ENCODE measurements at places on chromosomes 12 and 14.

- DNase-seq, result no peak
These were observed 7.0 kb downstream of the NUBPL start for GRCh38 chr14:31568161-31568560.

GRCh38 chr14:67762051-67762450, 54.3 kb downstream of the ZFYVE26 start:
- no peak for DNase-seq

GRCh38 chr12:125519026-125519651, 453.9 kb downstream of the AACS start:
- DNase-seq, result no peak

- DNase-seq, result no peak
These were observed 54.4 kb upstream of the BTG1 start for GRCh38 chr12:92199819-92200576.

DNA sequence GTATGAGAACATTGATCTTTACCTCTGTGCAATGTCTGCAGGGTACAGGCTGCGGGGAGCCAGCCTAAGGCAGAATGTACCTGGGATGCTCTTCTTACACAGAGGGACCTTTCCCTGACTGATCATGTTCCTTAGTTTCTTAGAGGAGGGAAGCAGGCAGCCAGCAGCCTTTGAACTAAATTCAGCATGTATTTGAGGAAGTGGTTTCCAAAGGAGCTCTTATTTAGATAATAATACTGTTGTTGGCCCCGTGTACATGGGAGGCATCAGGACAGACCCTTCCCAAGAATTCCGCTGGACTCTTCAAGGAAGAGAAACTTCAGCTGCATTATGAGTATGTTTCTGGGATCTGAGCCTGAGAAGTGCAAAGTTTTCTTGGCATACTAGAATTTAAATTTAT, 98.8 kb downstream of the CCDC92 start:
- no peak for DNase-seq
